ENCODE measurements at places on chromosomes 1 and 21.
A peak's percentile ranks its signal among the peaks of the same experiment; 100 is the strongest.

- no peak for DNase-seq
Measured at GRCh38 chr1:229254910-229255541, 15.9 kb upstream of the RAB4A start.

DNA sequence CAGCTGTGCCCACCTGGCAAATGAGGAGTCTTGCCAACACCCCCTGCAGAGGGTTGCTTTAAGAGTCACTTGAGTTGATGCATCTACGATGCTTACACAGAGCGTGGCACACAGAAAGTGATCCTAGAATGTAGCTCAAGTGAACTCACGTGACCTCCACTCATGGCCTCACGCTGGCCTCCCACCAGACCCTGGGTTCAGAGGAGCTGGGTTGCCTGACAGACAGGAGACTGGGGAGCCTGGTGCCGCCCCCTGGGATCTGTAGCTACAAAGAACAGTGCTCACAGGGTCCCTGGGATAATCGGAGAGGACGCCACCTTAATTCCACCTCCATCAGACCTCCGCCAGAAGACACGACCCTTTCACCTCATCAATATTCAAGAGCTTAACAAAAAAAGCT lies 81.4 kb upstream of the CASZ1 start:
- no peak for DNase-seq

DNA sequence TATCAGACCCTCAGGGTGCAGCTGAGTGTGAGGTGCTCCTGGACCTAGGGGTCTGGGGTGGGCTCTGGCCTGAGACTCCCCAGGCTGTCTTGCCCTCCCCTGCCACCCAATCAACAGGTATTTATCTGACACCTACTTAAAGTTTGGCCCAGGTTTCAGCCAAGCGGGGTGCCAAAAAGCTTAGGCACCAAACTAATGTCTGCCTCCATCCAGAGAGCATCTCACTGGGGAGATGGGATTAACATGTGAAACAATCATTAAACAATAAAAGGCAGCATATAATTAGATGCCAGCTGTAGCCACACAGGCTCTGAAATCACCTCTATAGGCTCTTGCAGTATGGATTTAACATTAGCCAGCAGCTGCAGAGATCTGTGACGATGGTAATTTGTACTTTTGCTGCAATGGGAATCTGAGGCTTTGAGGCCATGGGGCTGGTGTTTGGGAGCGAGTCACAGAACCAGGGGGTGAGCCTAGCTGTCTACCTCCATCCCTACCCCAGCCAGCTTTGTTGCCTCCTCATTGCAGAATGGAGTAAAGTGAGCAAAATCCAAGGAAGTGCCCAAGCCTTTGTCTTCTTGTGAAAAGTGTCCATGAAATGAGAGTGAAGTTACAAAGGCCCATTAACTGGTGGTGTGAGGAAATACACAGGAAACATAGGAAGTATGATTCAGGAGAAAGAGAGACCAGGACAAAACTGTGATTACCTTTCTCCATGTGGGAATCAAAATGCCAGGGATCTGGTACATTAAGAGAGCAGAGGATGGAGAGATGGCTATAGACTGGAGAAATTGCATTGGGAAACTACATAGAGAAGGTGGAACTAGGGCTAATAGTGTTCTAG lies 36.1 kb downstream of the EIF2D start:
- no peak for DNase-seq

DNA sequence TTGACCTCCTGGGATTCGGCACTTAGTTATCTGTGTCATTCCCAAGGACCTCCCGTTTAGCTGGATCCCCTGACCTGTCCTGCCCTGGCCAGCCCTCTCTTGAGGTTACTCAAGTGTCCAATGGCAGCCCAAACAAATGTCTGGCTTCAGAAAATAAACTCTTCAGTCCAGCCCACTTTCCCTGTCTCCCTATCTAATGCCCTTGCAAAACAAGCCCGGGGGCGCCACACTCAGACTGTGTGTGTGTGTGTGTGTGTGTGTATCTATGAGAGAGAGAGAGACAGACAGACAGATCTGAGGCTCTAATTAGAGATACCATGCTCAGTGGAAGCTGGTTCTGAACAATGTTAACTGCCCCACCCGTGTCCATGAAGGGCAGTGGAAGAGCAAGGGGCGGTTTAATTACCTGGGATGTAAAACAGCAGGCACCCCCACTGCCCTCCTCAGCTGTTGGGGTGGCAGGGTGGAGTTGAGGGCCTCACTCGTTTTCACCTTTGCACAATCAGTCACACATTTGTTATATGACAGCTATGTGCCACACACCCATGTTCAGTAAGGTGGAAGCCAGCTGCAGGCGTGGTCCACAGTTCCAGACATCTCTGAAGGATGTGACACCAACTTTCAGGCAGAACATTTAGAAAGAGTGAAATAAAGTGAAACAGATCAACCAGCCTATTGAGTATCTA lies 57.4 kb downstream of the B3GALT5 start:
- no peak for DNase-seq

- no peak for DNase-seq
Measured at GRCh38 chr1:226799634-226800281, 60.7 kb upstream of the ITPKB start.

GRCh38 chr1:31432592-31433395 lies 19.8 kb downstream of the SERINC2 start:
- no peak for DNase-seq

DNA sequence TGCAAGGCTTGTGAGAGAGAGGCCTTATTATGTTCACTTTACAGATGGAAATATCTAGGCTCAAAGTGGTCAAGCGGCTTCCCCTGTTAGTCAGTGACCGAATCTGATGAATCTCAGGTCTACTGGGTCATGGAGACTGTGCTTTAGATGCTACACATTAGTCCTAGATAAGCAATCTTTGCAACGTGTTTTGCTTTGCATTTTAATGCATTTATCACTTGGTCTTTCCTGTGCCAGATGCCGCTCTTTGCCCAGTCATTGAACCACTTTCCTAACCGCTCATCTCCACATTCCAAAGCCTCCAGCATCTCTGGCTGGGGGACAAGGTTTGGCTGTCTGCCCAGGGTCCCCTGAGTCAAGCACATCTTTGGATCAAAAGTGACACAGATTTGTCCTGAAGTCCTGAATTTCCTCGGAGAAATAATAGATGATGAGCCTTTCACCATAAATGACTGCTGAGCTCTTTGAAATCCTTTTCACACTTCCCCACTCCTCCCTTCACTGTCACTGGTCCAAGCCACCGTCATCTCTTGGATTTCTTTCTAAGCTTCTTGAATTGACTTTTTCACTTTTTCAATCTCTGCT lies 96.0 kb upstream of the USP24 start:
- DNase-seq, result peak; percentile 49

GRCh38 chr1:155117610-155118009 lies 10.1 kb upstream of the EFNA1 start:
- no peak for DNase-seq

DNA sequence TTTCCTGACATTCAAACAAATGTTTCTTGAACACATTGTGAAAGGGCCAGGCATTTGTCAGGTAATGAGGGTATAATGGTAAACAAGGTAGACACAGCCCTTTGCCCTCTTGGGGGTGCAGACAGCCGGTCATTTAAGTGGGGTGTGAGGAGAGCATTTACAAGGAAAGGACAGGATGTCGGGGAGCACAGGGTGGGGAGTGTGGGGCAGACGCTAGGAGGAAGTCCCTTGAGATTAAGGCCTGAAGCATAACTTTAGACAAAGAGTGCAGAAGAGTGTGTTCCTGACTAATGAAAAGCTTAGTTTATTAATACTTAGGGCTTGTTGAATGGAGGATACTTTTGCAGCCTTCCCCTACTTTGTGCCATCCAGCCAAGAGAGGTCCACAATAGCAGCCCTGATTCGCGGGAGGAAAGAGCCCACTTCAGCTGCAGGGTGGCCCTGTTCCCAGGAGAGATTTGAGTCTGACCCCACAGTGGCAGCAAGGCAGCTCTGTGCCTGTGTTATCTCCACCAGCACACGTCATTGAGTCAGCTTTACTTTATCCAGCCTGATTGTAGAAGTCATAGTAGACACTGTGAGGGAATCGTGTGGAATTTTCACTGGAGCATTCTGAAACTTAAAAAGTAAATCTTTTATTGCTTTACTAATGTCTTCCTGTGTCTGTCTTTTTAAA lies 35.1 kb downstream of the MPZL1 start:
- no peak for DNase-seq

- DNase-seq, result no peak
Measured at GRCh38 chr1:114061121-114061830, 82.0 kb downstream of the OLFML3 start.

DNA sequence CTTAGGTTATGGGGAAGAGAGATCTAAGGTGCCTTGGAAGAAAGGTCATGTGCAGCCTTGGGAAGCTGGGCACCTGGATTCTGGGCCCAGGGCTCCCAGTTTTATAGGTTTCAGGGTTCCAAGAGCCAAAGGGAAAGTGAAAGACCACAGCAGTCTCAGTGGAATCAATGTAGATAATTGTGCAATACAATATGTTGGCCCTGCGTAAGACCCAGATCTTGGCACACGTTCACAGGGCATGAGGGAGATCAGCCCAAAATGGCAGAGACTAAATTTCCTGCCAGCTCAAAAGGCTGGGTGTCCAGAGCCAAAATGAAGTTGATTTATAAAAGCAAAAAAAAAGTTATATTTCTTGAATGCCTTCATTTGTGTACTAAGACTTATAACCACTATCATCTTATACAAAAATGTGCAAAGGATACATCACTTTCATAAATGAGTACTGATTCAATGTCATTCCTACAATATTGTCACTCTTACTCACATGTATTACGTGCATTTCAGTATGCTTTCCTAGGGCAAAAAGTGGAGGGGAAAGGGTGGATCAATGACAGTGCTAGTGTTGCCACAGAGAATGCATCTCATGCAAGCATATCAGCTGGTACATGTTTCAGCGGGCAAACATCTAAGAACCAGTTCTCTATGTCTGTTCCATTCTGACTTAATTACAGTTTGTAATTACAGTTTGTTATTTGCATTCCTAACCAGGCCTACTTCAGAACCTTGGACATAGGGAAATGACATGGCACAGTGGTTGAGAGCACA lies 22.5 kb upstream of the NPL start:
- no peak for DNase-seq

DNA sequence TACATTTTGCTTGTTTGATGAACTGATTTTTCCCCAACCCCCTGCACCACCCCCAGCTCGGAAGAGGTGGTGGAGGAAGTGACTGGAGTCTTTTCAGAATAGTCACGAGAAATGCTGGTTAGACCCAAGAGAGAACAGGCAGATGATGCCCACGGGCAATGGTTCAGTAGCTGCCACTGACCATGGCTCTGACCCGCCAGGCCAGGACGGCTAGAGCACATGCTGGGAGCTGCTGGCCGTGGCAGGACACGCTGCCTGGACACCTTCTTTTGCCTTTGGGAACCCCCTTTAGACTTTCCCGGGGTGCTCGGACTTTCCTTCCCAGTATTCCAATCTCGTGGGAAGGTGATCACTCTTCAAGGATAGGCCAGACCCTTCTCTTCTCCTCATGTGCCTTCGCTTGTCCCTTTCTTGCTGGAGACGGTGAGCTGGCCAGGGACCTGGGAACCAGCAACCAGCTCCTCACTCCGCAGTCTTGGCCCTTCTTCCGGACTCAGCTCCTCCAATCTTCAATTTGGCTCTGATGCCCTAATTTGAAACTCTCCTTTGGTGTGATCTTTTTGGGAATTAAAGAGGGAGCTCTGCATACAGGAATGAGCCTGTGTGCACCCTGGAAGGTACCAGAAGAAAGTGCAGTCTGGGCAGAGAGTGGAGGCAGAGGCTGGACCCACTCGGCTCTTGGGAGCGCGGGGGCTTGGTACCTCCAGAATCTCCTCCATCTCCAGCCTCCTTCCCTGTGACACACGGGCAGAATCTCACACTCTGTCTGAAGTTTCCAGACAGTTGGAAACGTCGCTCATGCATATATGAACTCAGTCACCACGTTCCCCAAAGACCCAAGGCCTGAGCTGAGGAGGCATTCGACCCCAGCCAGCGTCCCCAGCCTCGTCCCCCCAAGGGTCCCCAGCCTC lies 4.0 kb upstream of the PDE9A start:
- DNase-seq, result no peak

GRCh38 chr1:10606064-10606463 lies 131.3 kb downstream of the PEX14 start:
- DNase-seq, result no peak

DNA sequence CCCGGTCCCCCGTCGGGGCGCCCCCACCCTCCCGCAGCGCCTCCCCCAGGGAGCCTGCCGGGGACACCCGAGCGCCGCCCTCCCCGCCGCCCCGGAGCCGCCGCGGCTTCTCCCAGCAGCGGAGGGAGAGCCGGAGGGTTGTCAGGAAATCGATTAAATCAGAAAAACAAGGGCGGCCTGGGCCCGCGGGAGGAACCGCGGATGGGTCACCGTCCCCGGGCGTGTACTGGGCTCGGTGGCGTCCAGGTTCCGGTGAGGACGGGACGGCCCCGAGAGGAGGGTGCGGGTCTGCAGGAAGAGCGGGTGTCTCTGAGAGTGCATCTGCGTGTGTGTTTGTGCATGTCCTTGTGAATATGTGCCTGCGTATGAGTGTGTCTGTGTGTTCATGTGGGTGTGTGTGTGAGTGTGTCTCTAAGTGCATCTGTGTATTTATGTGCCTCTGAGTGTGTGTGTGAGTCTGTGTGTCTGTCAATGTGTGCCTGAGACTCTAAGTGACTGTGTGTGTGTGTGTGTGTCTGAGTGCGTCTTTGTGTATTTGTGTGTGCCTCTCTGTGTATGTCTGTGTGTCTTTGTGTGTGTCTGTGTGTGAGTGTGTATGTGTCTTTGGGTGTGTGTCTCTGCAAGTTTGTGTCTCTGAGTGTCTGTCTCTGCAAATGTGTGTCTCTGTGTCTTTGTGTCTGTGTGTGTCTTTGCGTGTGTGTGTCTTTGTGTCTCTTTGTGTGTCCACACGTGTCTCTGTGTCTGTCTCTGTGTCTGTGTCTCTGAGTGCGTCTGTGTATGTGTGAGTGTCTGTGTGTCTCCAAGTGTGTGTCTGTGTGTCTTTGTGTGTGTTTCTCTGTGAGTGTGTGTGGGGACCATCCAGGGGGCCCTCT lies 1.1 kb downstream of the SPSB1 start:
- no peak for DNase-seq

- DNase-seq, result no peak
Measured at GRCh38 chr1:204575221-204576190, 59.3 kb downstream of the MDM4 start.

- no peak for DNase-seq
Measured at GRCh38 chr1:233617025-233617424, 3.1 kb downstream of the KCNK1 start.

- peak; percentile 84 for DNase-seq
Measured at GRCh38 chr1:151146412-151147131, at the start of gene SEMA6C. SEMA6C (minus strand) TSS chr1:151146631; CDS start chr1:151142621, 4,010 bp downstream.

GRCh38 chr1:24477309-24477708 lies 25.3 kb upstream of the RCAN3 start:
- no peak for DNase-seq

DNA sequence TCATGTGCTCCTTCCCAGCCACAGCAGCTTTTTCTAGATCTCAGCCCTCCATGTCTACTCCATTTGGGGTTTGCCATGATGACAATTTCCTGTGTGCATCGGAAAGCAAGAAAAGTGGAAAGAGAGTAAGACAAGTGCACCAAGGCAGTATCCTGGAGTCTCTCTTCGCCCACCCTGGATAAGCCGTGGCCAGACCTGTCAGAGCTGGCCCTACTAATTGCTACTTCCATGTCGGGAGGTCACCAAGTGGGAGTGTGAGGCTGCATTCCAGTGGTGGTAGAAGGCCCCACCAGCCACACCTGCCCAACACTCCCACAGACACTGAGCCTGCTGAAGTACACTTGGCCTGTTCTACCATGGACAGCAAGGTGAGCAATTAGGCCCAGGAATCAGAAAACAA lies 14.0 kb upstream of the LORICRIN start:
- DNase-seq, result no peak

- no peak for DNase-seq
Measured at GRCh38 chr1:48017716-48018115, 20.5 kb upstream of the TRABD2B start.
